Activated CD4-positive, alpha-beta T cell treated with anti-CD3 and anti-CD28 coated beads, Interleukin-2, Interleukin-4, amounts not matched to agents 100 ng/mL and 50 ng/mL, durations not matched to agents 16 hours and 8 hours (primary cell): ENCODE measurements at places on chromosomes 1 and 21.

DNA sequence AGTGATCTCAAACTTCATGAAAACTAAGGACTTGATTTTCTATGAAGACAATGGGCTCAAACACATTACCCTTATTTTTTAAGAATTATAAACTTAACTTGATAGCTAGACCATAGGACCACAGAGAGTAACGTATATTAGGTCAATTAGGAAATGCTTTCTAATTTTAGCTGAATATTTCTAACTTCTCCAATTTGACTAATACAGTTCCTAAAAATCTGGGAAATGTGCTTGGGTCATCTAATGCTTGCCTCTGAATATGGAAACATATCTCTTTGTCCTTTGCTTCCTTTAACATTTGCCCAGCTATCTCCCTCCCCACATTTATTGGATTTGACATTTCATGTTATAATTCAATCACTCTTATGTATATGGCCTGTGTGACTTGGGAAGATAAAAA is 141.4 kb downstream of the LHX8 start:
- no peak for DNase-seq

DNA sequence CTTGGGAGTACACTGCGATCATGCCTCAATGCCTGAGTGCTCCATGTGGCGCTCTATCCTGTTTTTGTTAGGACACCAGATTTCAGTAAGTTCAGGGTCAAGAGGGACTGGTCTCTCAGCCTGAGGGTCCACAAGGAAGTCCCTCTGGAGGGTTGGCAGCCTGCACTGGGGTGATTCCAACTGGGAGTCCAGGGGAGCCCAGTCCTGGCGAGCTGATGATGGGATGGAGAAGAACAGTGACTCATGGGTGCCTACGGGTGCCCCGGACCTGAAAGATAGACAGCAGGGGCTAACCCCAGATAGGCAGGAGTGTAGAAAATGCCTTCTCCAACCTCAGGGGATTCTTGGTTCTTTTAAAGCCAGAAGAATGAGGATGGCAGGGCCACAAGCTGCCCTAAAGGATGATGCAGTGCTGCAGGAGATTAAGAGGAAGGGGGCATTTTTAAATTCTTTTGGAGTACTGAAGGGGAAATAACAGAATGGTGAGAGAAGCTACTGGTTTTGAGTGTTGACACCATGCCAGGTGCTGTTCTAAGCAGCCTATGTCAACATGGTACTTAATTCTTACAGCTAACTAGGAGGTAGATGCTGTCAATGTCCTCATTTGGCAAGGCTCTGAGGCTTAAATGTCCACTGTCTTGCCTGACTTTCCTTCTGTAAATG is 68.4 kb upstream of the TLR5 start:
- DNase-seq = no peak

DNA sequence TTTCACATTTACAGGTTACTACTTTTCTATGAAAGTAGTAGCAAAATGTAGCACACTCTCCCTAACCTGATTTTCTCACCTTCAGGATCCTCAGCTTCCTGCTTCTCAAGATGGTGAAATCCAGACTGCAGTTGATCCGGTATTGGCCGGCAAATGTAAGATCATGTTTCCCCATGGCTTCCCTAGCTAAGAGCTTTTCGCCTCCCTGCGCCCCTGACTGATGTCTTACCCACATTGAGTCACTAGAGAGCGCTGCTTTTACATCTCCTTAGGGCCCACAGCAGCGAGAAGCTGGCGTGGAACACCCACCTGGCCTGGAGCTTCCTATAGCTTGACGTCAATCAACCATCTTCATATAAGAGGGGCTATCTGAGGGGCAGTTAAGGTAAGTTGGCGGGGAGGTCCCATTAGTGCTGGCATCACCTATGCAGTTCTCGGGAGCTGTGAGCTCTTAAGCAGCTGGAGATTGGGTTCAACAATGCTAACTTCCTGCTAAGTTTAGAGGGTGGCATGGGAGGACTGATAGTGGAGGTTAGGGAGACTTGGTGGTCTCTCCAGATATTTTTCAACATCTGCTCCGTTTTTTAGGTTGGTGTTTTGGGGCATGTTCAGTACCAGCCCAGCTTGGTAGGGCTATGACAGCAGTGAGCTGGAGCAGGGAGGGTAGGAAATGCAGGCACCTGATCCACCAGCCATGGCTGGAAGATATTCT is 5.5 kb downstream of the PTPN7 start:
- DNase-seq = peak; percentile 57

- DNase-seq = no peak
These were observed 242.5 kb upstream of the SGIP1 start for GRCh38 chr1:66291531-66291864.

- DNase-seq = peak; percentile 72
These were observed at the start of gene LRRC8D for GRCh38 chr1:89820422-89821321. Gene LRRC8D, plus strand, starts transcription at chr1:89821032. Its CDS starts 112,037 bp downstream, at chr1:89933069.

- DNase-seq = peak; percentile 83
These were observed 36.7 kb upstream of the MTF2 start for GRCh38 chr1:93042187-93043056.

DNA sequence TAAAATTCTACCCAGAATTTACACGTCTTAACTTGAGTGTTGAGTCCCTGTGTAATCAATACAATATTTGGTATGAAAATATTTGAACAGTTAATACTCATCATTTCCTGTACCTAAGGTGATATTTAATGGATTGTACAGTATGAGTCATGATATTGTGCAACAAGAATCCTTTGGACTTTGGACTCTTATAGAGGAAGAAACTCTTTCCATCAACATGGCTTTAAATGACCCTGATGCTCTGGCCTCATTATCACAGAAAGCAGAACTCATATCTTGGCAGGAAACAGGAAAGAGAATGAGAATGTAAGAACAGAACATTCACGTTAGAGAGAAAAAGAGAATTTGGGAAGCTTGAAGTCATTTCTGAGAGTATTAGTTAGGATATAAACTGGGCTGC is 168.8 kb upstream of the B3GALT2 start:
- DNase-seq = no peak

DNA sequence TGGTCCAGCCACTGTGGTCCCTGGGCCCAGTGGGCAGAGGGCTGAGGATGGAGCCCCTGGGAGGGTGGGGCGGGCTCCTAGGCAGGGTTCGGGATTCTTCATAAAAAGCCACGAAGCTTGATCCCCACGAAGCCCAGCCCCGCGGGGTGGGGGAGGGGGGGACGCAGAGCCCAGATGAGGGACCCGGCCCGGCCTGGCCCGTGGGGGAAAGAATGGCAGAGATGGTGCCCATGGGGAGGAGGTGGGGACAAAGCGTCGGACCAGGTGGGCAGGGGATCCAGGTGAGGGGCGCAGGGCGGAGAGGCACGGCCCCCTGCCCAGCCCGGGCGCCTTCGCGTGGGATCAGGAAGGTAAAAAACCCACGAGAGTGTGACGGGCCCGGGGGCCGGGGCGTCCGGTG is 6.0 kb upstream of the SMIM12 start:
- no peak for DNase-seq

DNA sequence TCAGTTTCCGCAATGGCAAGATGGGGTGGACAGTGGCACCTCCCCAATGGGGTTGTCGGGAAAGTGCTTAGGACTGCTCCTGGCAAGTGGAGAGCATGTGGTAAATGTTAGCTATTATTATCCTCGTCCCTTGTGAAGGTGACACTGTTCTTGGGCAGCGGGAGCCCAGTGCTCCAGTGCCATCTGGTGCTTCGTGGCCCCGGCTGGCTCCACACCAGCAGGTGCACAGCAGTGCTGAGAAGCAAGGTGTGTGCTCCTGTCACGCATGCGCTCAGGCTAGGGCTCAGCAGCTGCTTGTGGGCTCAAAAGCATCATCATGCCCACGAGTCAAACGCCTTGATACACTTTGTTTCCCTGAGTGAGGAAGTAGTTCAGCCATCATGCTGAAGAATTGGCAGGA is 24.9 kb upstream of the KCNC4 start:
- no peak for DNase-seq

DNA sequence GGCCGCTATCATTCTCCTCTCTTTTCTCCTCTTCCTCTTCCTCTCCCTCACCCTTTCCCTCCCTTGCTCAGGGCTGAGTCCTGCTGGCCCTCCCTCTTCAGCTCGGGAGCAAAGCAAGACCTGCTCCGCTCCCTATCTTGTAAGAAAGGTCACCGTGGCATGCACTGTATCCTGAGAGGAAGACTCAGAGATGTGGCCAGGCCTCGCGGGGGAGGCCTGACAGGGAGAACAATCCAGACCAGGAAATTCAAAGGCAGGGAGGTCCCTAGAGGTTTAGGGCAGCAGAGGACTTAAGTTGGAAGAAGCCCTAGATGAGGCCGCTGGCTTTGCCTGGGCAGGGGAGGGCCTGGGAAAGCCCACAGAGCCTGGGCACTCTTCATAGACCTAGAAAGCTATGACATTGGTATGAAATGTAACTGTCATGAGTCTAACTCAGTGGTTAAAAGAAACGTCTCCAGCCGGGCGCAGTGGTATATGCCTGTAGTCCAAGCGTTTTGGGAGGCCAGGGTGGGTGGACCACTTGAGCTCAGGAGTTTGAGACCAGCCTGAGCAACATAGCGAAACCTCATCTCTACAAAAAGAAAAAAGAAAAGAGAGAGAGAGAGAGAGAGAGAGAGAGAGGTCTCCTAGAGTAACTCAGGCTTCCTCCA is 14.6 kb upstream of the PTAFR start:
- DNase-seq = no peak

GRCh38 chr1:221923929-221924598 is 182.2 kb upstream of the DUSP10 start:
- no peak for DNase-seq

- no peak for DNase-seq
These were observed 46.4 kb downstream of the VPS13D start for GRCh38 chr1:12276225-12276624.

GRCh38 chr1:49098866-49099265 is 322.2 kb upstream of the BEND5 start:
- no peak for DNase-seq

- no peak for DNase-seq
These were observed 1.7 kb upstream of the RASAL2 start for GRCh38 chr1:178091986-178092745.

DNA sequence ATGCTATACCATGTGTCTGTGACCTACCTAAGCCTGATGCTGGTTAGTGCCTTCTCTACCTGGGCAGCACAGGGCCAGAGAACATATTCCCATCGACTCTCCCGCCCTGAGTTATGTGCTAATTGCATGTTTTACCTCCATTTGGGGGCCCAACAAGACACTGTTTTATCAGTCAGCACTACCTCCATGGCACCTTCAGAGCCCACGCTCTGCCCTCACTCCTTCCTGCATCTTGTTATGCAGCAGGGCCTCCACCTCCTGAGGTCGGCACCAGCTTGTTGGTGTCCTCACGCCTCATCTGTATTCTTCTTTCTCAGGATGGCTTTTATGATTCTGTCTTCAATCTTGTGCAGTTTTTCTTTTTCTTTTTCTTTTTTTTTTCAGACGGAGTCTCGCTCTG is 11.9 kb downstream of the WNT9A start:
- no peak for DNase-seq

DNA sequence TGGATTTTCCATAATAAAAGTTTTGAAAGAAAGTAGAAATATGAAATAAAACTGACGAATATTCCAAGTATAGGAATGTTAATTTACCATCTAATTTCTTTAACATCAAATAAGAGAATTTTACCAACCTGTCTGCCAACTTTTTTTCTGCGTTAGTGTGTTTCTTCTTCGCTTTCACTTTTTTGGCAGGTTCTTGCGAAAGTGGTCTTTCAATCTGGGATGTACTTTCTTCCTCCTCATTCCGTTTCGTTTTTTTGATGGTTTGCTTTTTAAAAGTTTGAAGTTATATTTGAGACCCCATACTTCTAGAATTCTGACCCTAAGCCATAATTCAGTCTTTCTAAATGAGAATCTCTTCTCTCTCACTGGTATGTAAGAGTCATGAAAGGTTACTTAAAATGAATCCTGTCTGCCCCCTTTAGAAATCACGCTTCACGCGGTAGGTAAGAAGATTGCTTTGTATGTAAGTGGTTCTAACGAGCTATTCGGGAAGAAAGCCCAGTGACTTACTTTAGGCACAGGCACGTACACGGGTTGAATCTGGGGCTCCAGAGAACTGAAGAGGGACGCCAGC is 580 bp downstream of the RBM34 start:
- no peak for DNase-seq

GRCh38 chr21:45362748-45363145 is 42.2 kb upstream of the COL18A1 start:
- no peak for DNase-seq

GRCh38 chr1:98323906-98324358 is 337.6 kb upstream of the SNX7 start:
- DNase-seq = peak; percentile 28

DNA sequence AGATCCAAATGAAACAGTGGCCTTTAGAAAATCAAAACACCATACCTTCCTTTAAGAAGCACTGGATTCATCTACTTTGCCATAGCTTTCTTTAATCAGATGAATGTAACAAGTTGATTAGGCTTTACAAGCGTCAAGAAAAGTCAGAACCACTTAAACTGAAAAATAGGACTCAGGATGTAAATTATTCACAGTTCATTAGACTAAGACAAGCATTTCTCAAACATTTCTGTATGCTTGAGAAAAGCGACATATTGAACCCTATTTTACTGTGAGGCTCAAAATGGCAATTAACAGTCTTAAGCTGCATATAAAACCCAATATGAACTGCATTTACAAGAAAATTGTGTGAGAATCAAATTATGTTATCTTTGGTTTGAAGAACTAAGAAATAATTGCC is 256.7 kb upstream of the SNX7 start:
- no peak for DNase-seq

- DNase-seq = no peak
These were observed 99.6 kb downstream of the SIM2 start for GRCh38 chr21:36798491-36798890.

DNA sequence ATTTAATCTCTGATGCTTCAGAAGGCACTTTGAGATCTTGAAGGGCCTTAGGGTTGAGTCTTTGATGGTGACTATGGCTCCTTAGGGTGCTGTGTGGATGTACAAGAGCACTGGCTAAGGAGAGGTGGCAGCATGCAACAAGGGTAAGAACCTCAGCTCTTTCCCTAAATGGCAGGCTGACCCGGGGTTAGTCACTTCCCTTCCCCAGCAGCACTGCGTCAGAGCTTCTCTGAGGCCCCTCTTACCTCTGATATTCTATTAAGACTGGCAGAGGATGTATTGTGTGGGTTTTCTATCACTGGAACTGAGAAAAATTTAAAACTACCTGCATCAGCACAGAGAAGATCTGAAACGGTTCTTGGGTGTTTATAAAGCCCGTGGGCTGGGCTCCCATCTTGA is 11.8 kb downstream of the C1orf116 start:
- DNase-seq = no peak

DNA sequence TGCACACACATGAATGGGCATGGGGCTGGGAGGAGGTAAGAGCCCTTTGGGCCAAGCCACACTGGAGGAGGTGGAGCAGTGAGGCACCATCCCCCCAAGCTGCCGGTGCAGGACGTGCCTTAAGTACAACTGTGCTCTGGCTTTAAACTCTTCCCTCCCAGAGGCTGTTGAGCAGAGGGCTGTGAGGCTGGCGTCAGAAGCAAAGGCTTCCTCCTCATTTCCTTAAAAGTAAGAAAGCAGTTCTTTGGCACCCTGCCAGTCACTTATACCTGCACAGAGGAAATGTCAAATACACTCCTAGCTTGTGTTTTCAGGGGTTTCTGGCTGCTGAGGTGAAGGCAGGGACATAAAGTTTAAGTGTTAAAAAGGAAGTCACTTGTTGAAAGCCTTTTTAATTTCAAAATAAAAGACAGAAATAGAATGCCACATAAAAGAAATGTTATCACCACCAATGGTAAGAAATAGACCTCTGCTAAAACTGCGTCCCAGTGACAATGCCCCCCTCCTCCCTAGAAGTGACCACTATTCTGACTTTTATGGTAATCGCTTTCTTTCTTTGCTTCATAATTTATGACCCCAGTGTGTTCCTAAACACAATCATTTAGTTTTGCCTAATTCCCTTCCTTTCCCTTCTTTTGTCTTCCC is 33.0 kb downstream of the LAMC2 start:
- DNase-seq = no peak

- no peak for DNase-seq
These were observed 44.9 kb upstream of the TINAGL1 start for GRCh38 chr1:31531177-31531999.
